Amygdala (tissue), 56 donors: ENCODE measurements at places on chromosomes 12 and 14.

- no peak for DNase-seq
Observed at GRCh38 chr12:131034631-131035244, 81.0 kb downstream of the ADGRD1 start.

DNA sequence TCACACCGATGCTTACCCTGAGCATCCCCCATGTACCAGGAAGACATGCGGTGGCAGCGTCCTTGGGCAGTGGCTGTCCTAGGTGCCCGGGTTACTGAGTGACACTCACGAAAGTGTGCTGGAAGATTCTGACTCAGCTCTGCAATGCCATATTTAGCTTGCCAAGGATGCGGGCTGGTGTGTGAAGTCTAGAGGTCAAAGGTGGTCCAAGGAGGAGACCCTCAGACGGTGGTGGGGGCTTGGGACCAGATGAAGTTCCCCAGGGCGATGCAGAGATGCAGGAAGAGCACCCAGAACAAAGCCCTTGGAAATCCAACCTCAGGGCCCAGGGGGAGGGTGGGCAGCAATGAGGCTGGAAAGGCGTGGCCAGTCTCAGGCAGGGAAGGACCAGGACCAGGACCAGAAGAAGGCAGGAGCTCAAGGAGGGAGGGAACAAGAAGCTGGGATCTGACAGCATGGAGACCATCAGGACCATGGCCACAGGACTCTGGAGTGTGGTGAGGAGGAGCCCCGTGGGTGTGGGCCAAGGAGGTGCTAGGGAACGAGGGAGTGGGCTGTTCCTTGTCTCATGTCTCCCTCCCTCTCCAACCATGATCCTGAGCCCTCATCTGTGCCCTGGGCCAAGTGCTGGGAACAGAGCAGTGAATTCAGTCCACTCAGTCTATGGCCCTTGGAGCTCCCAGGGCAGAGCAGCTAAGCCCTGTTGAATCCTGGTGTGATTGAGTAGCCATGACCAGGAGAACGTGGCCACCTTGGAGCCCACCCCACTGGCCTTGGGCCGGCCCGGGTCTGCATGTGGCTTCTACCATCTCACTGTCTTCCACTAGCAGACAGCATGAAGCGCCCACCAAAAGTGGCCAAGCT is 310.1 kb upstream of the DIO3 start:
- DNase-seq, result no peak

GRCh38 chr14:35695072-35695471 is 114.0 kb downstream of the RALGAPA1 start:
- no peak for DNase-seq

- no peak for DNase-seq
Observed at GRCh38 chr14:97538749-97539410, 741.7 kb downstream of the VRK1 start.

GRCh38 chr12:45582536-45582935 is 147.0 kb upstream of the ARID2 start:
- no peak for DNase-seq
